ENCODE measurements at places on chromosomes 3 and 15.

DNA sequence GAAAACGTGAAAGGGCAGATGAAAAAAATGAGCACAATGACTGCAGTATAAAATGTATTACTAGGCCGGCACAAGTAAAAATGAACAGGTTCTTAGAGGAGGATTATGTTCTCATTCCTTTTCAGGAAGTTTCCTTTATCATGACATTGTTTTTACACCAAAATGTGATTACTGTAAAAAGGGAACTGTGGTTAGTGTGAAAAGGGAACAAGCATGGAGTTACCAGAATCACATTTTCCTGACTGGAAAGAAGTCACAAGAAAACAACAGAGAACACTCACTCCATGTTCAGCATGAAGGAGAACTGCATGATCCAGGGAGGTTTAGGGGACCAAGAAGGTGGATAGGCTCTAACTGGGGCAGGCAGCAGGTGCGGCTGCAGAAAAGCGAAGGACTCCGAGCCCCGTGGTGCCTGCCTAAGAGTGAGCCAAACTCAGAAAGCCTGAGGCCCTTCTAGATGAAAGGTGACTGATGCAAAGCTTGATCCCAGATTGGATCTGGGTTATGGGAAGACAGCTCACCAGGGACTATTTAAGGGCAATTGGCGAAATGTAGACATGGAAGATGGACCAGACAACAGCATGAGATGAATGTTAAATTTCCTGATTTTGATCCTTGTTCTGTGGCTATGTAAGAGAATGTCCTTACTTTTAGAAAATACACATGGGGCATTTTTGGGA is 77.3 kb downstream of the CCR1 start:
- DNase-seq: no peak

DNA sequence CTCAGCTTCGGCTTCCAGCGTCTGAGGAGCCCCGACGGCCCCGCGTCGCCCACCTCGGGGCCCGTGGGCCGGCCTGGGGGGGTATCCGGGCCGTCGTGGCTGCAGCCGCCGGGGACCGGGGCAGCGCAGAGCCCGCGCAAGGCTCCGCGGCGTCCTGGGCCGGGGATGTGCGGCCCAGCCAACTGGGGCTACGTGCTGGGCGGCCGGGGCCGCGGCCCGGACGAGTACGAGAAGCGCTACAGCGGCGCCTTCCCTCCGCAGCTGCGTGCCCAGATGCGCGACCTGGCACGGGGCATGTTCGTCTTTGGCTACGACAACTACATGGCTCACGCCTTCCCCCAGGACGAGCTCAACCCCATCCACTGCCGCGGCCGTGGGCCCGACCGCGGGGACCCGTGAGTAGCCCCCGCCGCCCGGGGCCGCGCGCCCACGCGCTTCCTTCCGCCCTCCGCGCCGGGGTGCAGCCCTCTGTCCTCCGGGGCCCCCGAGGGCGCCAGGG is 462 bp downstream of the EDEM1 start:
- DNase-seq: peak; percentile 76

DNA sequence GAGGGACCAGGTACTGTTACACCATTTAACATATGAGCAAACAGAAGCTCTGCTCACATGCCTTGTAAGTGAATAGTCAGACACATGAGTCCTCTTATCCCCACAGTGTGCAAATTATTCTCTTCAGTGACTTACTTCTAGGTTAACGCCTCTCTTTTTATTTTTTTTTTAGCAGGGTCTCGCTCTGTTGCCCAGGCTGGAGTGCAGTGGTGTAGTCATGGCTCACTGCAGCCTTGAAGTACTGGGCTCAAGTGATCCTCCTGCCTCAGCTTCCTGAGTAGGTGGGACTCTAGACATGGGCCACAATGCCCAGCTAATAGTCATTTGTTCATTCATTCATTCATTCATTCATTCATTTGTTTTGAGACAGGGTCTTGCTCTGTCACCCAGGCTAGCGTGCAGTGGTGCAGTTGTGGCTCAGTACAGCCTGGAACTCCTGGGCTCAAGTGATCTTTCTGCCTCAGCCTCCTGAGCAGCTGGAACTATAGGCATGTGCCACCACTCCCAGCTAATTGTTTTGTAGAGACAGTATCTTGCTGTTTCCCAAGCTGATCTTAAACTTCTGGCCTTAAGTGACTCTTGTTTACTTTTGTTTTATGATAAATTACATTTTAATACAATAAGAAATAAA is 94.7 kb downstream of the LRRC28 start:
- no peak for DNase-seq

DNA sequence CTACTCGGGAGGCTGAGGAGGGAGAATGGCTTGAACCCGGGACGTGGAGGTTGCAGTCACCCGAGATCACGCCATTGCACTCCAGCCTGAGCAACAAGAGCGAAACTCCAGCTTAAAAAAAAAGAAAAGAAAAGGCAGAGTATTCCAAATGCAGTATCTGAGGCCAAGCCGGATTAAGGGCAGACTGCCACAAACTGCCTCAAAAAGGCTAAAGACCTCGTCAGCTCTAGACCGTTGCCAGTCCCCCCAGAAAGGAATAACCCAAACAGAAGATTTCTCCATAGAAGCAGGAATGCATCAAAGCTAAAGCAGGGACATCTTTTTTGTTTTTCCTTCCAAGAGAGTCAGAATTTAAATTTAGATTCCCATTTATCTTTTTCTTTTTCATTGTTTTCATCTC is 72.9 kb downstream of the TM4SF4 start:
- no peak for DNase-seq

- no peak for DNase-seq
These were observed 100.3 kb downstream of the CCNL1 start for GRCh38 chr3:157059661-157060060.

DNA sequence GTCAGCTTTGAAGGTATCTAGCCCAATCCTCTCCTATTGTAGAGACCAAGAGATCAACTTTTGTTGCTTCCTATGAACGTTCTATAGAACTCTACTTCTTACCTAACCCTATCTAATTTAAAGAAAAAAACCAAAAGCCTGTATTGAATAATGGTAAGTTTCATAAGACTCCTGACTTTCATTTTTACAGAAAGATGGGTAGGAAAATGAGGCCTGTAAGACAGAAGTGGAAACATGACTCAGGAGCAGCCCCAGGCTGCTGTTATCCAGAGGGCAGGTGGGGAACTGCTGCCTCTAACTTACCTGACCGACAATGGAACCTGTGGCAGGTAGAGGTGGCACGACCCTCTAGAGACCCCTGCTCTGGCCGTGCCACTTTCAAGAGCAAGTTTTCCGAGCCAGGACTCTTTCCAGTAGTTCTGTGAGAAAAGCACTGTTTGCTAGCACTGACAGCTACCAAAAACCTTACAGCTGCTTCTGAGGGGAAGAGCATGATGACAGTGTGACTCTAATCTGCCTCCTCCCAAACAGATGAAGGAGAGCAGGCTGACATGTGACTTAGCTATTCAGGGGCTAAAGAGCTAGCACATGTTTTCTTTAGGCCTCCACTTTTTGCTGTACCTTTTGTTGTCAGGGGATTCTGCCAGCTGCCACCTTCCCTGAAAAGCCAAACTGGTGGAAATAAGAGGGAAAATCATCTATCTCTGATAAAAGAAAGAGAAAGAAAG is 17.5 kb downstream of the POPDC2 start:
- DNase-seq: peak; percentile 32

- DNase-seq: no peak
These were observed 62.4 kb downstream of the ADAMTS9 start for GRCh38 chr3:64625381-64625780.

DNA sequence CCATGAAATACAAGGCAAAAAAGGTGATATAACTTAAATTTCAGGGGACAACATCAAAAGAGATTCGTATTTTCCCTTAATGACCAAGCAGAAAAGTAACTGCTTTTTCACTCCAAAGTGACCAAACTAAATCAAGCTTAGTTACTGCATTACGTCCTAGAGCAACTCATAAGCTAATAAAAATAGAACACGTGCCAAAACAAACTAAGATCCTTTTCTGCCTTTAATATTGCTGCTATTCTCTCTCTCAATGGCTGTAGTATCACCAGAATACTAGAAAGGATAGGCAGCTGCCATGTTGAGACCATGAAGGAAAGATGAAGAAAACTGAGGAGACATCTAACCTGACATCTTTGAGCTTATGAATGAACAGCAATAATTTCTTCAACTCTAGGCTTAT is 43.3 kb downstream of the UBXN7 start:
- no peak for DNase-seq
